GM03348 (cell line): ENCODE measurements at places on chromosomes 4 and X.

DNA sequence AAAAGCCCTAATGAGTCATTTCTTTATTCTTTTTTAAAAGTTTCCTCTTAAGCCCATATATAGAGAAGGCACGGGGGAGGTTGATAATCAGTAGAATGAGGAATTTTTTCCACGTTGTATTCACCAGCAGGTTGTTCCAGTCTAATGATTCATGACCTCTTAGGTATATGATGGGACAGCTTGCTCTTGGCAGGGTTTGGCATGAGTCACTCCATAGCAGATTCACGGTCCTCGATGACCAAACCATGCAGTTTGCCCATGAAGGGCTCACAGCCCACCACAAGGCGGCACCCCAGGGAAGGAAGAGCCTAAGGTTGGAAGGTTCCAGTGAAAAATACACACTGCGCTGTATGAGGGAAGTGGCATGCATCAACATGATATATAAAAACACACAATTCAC, 623.8 kb upstream of the DIPK2B start:
- peak; percentile 72 for DNase-seq

- DNase-seq, result peak; percentile 5
These were observed 220.6 kb upstream of the S100G start for GRCh38 chrX:16429406-16429805.

DNA sequence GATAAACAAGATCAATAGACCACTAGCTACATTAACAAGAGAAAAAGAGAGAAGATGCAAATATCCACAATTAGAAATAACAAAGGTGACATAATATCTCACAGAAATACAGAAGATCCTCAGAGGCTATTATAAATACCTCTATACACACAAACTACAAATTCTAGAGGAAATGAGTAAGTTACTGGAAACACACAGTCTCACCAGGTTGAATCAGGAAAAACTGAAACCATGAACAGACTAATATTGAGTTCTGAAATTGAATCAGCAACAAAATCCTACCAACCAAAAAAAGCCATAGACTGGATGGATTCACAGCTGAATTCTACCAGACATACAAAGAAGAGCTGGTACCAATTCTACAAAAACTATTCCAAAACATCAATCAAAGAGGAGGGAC, 211.8 kb upstream of the CPEB2 start:
- no peak for DNase-seq

GRCh38 chr4:183657564-183657963, 1.4 kb downstream of the RWDD4 start:
- peak; percentile 12 for DNase-seq

- no peak for DNase-seq
These were observed 110.9 kb downstream of the FRAS1 start for GRCh38 chr4:78168029-78168428.
